ENCODE measurements at places on chromosomes 2 and 18.

GRCh38 chr2:68452158-68452900 is 14.8 kb downstream of the FBXO48 start:
- DNase-seq, result no peak

DNA sequence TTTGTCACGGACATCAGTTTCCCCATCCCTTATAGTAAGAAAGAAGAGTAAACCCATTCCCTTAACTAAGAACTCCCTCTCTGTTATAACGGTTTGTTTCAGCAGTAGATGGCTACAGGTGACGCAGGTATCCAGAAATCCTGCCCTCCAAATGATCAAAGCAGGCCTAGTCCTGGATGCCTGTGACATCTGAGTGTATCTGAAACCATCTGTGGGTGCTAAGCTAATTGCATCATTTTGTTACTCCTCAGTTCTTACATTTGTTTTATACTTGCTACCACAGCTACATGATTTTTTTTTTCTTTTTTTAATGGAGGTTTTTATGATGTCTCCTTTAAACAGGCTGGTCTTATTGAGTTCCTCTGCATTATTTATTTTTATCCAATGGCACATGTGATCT is 55.1 kb downstream of the AAK1 start:
- no peak for DNase-seq

DNA sequence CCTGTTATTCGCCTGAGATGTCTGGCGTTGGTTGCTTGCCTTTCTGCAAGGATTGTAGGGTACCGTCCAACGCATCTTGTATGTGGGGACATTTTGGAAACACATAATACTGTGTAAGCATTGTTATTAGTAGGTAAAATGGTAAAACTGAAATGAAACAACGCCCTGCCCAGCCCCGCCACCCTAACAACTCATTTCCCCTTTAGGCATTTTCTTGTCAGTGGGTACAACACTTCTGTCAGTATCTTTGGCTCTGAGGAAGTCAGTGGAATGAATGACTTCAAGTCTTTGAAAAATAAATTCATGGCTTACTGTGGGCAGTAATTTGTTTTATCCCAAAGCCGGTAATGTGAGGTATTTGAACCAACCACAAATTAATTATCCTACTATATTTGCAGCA is 86.0 kb downstream of the FMNL2 start:
- DNase-seq, result no peak

- no peak for DNase-seq
Measured at GRCh38 chr2:240131941-240132650, 4.0 kb downstream of the COPS9 start.

DNA sequence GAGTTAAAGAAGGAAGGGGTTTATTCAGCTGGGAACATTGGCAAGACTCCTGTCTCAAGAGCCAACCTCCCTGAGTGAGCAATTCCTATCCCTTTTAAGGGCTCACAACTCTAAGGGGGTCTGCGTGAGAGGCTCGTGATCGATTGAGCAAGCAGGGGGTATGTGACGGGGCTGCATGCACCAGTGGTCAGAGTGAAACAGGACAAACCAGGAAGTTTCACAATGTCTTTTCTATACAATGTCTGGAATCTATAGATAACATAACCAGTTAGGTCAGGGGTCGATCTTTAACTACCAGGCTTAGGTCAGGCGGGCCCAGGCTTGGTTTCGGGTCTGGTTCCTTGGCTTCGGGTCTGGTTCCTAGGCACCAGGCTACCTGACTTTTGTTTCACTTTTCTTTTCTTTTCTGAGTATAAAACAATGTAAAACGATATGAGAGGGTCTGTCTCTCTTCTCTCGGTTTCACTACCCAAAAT is 30.1 kb upstream of the LIPG start:
- DNase-seq, result peak; percentile 65

- DNase-seq, result no peak
Measured at GRCh38 chr2:230954746-230955145, 29.7 kb upstream of the GPR55 start.

DNA sequence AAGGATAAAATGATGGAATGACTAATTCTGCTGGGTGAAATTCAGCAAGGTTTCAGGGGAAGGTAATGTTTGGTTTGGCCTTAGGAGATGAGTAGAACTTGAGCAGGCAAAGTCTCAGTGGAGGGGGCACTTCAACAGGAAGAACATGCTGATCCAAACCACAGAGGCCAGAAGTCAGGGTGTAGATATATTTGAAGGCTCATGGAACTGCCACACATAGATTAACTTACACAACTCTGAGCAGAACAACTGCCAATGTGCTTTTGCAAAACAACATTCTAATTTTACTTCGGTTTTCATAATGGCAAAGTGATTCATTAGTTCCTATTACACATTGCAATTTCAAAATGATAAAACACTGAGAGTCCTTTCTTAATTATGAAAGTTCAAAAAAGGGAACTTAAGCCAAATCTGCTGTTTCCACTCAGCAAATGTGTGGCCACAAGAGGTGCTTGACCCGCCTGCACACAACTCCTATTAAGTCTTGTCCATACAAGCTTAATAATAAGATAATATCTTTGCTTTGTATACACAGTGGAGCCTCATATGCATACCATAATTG is 284.8 kb downstream of the MREG start:
- DNase-seq, result peak; percentile 100

GRCh38 chr2:58042486-58042970 is 4.1 kb upstream of the VRK2 start:
- peak; percentile 96 for DNase-seq

- no peak for DNase-seq
Measured at GRCh38 chr2:143696651-143697050, 567.4 kb downstream of the ARHGAP15 start.

- peak; percentile 69 for DNase-seq
Measured at GRCh38 chr2:206971805-206972204, 32.5 kb downstream of the CPO start.

DNA sequence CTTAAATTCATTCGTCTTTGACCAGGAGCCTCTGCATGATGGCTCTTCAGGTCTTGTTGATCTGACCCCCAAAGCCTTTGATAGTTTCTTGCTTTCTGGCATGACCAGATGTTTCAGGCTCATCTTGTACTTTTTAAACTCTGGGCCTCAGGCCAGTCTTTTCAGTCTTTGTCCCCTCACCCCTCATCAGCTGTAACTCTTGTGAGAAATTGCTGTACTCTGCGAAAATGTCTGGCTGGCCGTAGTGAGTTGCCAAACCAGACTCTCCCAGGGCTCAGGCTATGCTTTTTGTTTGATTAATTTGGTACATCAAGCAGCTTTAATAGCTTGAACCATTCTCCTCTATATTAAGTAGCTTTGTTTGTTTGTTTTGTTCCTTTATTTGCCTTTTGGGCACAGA is 75.9 kb downstream of the BABAM2 start:
- DNase-seq, result peak; percentile 89

- no peak for DNase-seq
Measured at GRCh38 chr18:9695605-9696004, 12.5 kb upstream of the RAB31 start.

DNA sequence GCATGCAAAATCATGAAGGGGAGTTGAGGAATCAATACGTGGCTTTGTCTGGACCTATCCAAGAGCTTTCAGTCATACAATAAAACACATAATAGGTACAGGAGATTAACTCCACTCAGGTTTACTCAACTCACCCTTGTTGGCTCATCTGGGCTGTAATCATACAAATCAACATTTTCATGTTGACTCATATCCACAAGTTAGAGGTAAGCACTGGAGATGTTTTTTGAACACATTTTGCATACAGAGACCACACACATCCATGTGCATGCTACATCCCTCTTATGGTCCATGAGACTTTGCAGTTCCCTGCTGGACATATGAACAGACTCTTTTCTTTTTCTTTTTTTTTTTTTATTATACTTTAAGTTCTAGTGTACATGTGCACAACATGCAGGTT is 336.9 kb upstream of the PIK3C3 start:
- no peak for DNase-seq

- no peak for DNase-seq
Measured at GRCh38 chr2:239829326-239829725, 195.8 kb downstream of the NDUFA10 start.

GRCh38 chr2:50591642-50592041 is 440.3 kb downstream of the NRXN1 start:
- no peak for DNase-seq

DNA sequence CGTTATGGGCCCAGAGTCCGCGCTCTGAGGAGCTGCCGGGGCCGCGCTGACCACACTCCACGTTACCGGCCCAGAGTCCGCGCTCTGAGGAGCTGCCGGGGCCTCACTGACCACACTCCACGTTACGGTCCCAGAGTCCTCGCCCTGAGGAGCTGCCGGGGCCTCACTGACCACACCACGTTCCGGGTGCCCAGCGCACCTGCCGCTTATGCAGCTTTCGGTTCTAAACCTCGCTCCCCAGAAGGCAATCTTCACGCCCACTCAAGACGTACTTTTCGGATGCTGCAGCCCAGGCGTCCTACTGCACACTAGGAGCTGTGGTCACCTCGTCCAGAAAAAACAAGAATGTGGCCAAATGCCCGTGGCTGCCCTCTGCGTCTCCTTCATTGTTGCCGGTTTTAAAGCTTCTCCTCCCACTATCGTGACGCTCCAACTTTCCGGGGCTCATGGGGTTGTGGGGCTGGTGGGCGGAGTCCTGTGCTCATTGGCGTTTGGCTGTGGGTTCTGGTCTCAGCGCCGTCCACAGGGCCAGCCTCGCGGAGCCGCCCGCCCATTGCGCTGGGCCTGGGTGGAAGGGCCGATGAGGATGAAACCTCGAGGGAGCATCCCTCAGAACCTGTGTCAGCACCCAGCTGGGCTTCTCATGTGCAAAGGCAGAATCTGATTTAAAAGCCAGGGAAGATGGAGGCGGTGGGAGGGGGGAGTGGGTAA is 11.9 kb downstream of the KCNG2 start:
- no peak for DNase-seq

- DNase-seq, result no peak
Measured at GRCh38 chr2:6312367-6312766, 553.3 kb downstream of the CMPK2 start.

- DNase-seq, result peak; percentile 60
Measured at GRCh38 chr2:67050622-67051021, 346.5 kb upstream of the ETAA1 start.

DNA sequence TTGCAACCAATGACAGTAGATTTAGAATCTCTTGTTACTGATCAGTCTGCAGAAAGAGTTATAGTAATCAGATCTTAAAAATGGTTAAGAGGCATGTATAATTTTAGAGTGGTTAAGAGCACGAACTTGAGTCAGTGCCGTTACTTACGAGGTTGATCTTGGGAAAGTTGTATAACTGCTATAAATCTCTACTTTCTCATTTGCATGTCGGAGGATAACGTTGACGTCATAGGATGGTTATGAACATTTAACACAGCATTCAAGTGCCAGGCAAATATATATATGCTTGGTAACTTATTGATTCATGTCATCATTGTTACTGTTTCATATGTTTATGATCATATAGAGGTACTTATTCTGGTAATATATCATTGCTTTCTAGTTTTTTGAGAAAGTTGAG is 146.2 kb downstream of the ARHGAP28 start:
- DNase-seq, result no peak

GRCh38 chr2:96251721-96252292 is 14.0 kb downstream of the TMEM127 start:
- peak; percentile 94 for DNase-seq

GRCh38 chr2:223932816-223933800 is 12.0 kb downstream of the WDFY1 start:
- no peak for DNase-seq

- DNase-seq, result no peak
Measured at GRCh38 chr2:180364719-180365118, 357.6 kb upstream of the CWC22 start.

GRCh38 chr18:24404591-24404990 is 7.0 kb upstream of the OSBPL1A start:
- DNase-seq, result no peak

DNA sequence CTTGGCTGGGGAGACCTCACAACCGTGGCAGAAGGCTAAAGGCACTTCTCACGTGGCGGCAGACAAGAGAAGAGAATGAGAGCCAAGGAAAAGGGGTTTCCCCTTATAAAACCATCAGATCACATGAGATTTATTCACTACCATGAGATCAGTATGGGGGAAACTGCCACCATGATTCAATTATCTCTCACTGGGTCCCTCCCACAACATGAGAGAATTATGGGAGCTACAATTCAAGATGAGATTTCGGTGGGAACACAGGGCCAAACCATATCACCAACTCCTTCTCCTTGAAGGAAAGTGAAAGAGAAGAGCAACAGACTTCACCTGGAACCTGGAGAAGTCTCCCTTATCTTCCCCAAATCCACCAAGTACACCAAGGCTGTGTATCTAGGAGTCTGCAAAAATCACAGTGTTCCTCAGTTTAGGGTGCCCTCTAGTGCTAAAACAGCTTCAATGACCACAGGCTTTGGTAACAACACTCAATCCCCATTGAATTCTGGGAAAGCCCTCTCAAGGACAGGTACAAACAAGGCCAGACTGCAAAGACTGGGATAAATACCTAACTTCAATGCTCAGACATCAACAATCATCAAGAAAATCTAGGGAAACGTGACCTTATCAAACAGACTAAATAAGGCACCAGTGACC is 148.8 kb upstream of the SRD5A2 start:
- peak; percentile 55 for DNase-seq

DNA sequence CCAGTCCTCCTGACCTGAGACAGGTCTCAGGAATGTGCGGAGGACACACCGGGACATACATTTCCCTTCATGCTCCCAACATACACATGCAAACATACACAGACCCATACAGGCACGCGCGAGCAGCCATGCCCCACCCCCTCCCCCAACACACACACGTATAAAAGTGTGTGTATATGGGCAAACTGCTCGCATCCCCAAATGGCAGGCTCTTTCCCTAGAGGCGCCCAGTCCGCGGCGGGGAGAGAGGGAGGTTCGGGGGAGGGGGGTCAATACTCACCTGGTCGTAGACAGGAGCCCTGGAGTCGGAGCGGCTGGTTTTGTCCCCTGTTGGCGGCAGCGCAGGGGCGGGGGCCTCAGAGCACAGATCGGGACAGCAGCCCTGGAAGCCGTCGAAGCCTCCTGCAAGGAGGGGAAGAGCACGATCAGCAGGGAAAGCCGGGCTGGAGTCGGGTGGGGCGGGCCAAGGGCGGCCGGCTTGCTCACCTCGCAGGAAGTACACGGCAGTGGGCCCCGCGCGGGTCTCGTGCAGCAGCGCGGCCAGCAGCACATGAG is 682 bp downstream of the DUSP2 start:
- no peak for DNase-seq

- DNase-seq, result peak; percentile 14
Measured at GRCh38 chr2:39228413-39229209, 15.2 kb downstream of the CDKL4 start.

- DNase-seq, result no peak
Measured at GRCh38 chr18:22283116-22283395, 113.7 kb downstream of the GATA6 start.

- no peak for DNase-seq
Measured at GRCh38 chr2:109497463-109497862, 116.3 kb downstream of the SEPTIN10 start.

DNA sequence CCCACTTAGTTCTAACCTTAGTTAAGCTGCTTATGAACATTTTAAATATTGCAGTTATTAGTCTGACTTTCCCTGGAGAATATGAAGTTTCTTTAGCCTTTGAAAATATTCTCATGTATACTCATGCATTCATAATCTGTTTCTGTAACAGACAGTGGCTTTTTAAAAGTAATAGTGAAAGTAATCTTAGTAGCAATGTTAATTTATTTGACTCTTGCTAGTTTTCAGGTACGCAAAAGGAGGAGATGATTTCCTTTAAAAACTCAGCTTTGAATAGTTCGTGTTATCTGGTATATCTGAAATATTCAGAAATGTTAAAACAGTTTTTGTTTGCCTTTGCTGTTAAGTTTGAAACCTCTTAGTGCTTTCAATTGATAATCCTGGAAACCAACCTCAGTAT is 3.8 kb downstream of the ANKRD12 start:
- no peak for DNase-seq

- DNase-seq, result no peak
Measured at GRCh38 chr2:239805043-239805329, 220.2 kb downstream of the NDUFA10 start.

GRCh38 chr2:98453531-98453930 is 8.9 kb downstream of the INPP4A start:
- DNase-seq, result no peak

Measured in choroid plexus epithelial cell (primary cell).